Occipital lobe (tissue), 3 donors: ENCODE measurements at places on chromosomes 6 and 20. TPM values are rescaled to one million over a fixed set of nuclear protein-coding genes. Genes with fewer than 3 reads are reported as not detected.

DNA sequence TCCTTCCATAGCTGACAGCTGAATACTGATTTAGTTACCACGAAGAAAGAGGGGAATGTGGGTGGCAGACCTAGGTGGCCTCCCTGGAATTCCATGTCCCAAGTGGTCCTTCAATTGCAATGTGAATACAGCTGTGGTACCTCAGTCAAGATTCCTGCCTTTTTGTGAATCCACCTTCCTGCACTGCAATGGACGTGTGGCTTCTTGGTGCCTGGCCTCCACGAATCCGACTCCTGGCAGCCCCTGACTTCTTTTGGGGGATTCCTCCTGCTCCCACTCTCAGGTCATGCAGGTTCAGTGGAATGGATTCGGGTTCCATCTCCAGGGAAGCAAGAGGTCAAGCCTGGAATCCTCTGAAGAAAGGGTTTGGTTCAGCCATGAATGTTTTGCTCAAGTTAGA is 117.8 kb downstream of the DACT2 start:
- no peak for DNase-seq

DNA sequence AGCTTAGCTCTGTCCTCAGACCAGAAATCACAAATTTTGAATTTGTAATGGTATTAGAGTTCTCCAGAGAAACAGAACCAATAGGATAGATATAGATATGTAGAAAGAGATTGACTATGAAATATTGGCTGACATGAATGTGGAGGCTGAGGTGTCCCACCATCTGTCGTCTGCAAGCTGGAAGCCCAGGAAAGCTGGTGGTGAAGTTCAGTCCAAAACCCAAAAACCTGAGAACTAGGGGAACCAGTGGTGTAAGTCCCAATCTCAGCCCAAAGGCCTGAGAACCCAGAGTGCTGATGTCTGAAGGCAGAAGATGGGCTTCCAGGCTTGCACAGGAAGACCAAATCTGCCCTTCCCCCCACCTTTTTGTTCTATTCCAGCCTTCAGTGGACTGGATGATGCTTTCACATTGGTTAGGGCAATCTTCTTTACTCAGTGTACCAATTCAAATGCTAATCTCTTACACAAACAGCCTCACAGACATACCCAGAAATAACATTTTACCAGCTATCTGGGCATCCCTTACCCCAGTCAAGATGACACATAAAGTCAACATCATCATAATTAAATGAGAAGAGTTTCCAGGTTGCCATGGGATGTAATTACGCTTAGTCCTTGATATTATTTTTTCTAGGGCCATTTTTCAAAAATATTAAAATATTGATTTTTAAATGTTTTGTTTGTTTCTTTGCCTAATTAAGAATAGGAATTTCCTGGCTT is 570.8 kb downstream of the UTRN start:
- no peak for DNase-seq

Gene ECT2L
- total RNA-seq = 0.31 TPM

- no peak for DNase-seq
Observed at GRCh38 chr20:58677079-58677604, 15.5 kb upstream of the NPEPL1 start.

Gene OR12D3
- total RNA-seq = not detected

- no peak for DNase-seq
Observed at GRCh38 chr6:162943369-162943768, 215.6 kb downstream of the PACRG start.

GRCh38 chr6:127288705-127289104 is 22.0 kb downstream of the RNF146 start:
- no peak for DNase-seq

DNA sequence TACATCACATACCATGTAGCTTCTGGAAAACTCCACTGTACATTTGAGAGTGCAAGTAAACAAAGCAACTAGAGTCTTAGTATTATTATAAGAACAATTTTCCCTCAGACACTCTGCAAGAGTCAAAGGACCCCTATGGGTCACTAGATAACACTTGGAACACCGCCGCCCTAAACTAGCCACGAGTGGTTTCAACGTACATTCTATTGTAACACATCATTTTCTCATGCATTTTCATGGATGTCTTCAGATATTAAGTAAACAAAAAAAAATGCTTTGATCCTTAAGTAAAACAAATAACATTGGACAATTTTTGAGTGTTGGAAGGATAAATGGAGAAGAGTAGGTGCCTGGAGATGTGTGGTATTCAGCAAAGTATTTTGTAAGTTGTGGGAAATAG is 3.2 kb upstream of the RNF146 start:
- DNase-seq = no peak

DNA sequence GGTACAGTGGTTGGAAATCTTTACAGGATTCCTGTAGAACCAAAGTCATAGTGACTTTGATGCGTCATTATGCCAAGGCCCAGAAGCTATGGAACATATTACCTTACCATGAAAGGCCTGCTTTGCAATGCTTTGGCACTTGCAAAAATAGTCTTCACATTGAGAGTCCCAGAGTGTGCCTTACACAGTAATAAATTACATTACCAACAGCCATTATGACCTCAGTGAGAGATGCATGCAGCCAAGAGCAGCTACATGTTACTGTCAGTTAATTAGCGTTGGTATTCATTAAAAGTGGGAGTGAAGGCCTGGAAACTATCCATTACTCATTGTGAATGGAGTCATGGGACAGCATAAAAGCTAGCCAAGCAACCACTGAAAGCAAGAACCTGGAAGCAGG is 39.2 kb upstream of the HDDC2 start:
- DNase-seq = no peak

GRCh38 chr6:111789598-111789997 is 83.7 kb downstream of the FYN start:
- DNase-seq = no peak

Gene MAS1
- total RNA-seq = not detected

DNA sequence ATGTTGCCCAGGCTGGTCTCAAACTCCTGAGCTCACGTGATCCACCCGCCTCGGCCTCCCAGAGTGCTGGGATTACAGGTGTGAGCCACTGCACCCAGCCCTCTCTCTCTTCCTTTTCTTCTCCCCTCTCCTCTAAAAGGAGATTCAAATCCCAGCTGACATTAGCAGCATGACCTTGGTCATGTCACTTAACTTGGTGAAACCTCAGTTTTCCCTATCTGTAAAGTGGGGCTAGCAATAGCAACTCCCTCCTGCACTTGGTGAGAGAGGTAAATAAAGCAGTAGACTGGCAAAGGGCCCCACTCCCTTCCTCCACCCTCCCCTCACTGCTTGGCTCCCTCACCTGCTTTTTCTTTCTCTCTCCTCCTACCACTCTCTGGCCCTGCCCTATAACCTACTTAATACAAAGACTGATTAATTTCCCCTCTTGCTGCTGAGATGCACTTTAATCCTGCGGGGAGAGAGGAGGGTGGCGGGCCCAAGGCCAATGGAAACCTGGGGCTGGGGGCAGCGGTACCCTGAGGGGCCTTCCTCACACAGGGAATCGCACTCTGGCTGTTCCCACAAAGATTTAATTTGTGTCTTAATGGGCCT is 54.2 kb upstream of the ZFAND3 start:
- DNase-seq = no peak

Gene COL19A1
- total RNA-seq = 5.9 TPM

DNA sequence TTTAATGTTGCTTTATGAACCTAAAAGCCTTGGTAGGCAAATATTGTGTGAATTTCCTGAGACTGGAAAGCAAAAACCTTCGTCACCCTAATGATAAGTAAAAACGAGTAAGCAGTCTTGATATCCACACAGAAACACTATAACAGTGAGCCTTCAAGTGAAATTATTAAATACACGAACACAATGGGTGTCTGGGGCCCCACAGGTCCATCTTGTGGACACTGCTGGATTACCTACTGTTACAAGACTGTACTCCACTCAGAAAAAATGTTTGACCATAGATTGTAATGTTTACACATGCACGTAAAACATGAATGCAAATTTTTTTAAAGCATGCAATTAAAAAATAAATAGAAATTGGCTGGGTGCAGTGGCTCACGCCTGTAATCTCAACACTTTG is 466.9 kb downstream of the CD83 start:
- DNase-seq = no peak

Gene PDE7B
- total RNA-seq = 3.0 TPM

Gene APCDD1L
- total RNA-seq = not detected

DNA sequence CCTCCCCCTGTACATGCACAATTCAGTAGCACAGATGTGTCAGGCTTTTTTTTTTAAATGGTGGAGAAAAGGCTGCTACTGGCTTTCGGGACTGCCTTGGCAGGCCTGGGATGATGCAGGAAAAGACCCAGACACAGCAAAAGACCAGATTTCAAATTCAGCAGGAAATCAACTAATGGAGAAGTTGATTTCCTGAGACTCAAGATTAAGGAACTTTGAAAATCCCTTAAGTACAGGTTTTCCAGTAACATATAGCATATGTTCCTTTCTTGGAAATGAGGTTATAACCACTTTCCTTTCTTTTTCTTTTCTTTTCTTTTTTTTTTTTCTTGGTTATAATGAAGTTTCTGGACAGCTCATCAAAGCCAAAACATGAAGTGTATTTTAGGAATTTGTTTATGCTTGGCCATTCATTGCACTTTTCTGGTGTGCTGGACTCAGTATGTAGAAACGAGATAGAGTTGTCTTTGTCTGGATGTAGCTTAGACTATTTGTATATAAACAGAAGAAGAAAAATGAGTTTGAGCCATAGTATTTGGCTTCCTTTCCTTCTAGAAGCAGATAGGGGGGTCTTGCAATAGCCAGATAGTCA is 119.4 kb downstream of the SASH1 start:
- no peak for DNase-seq

DNA sequence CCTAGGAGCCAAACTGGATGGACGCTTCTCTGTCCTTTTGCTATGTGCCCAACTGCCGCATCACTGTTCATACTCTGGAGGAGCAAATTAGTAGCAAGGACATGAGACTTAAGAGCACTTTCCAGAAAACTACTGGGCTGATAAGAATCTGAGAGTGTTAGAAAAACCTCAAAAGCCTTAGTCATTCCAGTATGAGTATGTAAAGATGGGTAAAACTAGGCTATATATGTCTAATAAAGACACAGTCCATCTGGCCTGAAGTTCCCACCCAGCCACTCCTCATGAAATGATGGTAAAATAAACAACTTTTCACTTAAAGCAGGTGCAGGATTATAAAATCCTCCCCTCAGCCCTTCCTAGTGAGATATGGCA is 30.6 kb downstream of the SHLD1 start:
- no peak for DNase-seq

- DNase-seq = no peak
Observed at GRCh38 chr6:137848672-137849071, 18.4 kb upstream of the TNFAIP3 start.

GRCh38 chr6:13048113-13048512 is 280.2 kb downstream of the TBC1D7 start:
- DNase-seq = no peak

- no peak for DNase-seq
Observed at GRCh38 chr6:157272866-157273755, 50.2 kb downstream of the TMEM242 start.

GRCh38 chr20:62350629-62351422 is 16.3 kb downstream of the LAMA5 start:
- no peak for DNase-seq

DNA sequence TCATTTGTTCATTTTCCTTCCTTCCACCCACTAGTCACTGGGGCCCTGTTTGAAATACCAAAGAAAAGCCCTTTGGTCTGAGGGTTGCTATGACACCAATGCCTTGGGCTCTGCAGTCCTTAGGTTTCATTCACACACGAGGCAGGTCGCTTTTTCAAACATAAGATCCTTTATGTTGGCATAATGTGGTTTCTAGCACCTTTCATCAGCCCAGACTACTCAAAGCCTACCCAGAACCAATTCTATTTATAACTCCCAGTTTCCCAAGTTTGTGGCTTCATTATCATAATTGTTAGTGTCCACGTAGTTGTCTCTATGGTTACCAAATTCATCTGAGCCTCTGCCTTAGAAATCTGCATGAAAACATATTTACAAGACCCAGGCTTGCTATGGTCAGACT is 6.6 kb upstream of the TP53RK start:
- DNase-seq = no peak

DNA sequence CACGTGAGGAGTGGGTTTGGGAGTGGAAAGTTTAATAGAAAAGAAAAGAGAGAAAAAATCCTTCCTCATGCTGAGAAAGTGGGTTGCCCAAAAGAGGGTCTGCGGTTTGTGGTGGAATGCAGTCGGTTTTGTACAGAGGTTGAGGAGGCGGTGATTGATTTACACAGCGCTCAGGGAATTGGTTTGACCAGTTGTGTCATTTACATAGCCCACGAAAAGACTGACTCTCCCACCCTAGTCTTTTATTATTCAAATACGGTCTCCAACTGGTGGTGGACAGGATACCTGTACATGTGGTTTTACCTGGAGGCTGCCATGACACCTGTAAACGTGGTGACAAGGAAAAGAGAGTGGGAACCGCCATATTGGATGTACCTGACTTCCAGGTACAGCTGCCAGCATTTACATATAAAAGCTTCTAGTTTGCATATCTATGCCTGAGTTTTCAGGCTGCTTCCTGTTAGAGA is 42.1 kb downstream of the HLA-DPB1 start:
- no peak for DNase-seq

GRCh38 chr6:37947468-37947867 is 127.9 kb downstream of the ZFAND3 start:
- DNase-seq = no peak

Gene CAPN11
- total RNA-seq = not detected

Gene CHMP4B
- total RNA-seq = 26.4 TPM

Gene B3GAT2
- total RNA-seq = 18.6 TPM

DNA sequence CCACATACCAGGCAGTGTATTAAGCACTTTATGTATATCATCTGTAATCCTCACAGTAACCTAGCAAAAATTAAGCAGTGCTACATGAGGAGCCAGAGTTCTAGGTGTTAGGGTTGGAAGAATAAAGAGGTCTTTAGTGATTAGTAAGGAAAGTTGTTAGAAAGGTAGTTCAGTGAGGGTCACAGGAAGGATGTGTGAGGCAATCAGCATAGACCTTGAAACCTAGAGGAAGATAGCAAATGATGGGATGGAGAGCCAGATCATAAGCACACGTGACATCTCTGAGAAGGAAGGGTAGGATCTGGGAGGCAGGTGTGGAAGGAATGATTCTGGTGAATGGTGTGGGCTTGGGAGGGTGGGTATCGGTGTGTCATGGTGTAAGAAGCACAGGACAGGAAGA is 2.2 kb downstream of the KAT14 start:
- DNase-seq = no peak

- DNase-seq = no peak
Observed at GRCh38 chr20:24699321-24700165, 230.1 kb downstream of the SYNDIG1 start.

GRCh38 chr20:23634985-23635767 is 2.6 kb downstream of the CST3 start:
- no peak for DNase-seq

GRCh38 chr20:19886661-19887288 is 128.7 kb downstream of the RIN2 start:
- no peak for DNase-seq

- DNase-seq = no peak
Observed at GRCh38 chr6:48113130-48113529, 2.1 kb upstream of the PTCHD4 start.

Gene TRIM15
- total RNA-seq = not detected
